ENCODE measurements at places on chromosomes 3 and 15.
A peak's percentile ranks its signal among the peaks of the same experiment; 100 is the strongest.

DNA sequence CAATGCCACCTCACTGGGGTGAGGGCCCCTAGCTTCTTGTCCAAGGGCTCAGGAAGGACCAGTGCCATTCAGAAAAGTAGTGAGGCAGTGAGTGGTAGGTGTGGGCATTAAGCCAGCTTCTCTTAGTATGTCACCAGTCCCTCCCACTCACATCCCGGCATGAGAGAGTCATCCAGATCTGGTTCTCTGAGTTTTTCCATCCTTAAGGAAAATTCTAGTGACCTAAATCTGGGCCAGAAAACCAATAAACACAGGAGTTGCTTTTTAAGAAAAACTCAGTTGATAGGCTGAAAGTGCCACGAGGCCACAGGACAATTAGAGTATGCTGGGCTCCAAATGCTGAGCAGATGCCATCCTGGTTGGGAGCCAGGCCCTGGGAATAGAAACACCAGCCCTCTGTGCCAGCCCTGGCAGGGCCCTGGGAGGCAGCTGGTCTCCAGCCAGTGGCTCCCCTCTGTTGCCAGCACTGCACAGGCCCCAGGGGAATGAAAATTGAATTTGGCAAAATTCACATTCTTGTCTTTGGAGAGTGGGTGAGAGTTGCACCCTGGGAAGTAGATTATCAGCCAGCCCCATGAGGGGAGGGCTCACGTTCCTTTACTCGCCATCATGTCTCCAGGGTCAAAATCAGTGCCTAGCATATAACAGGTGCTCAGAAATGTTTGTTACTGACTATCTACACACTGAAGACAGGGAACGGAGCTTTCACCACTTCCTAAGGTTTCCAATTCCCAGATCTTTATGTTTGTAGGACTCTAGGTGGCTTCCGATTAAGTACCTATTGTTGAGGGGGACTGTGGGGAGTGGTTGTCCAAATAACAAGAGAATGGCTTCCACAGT is 52.8 kb downstream of the FAM43A start:
- no peaks in the 10 kb centered on the region for H3K27me3 ChIP-seq
- H3K4me3 ChIP-seq, result no peak overlapping the region
- H3K36me3 ChIP-seq, result no peaks in the 10 kb centered on the region
- no peaks in the 10 kb centered on the region for H3K4me1 ChIP-seq
- no peak overlapping the region for H3K27ac ChIP-seq

DNA sequence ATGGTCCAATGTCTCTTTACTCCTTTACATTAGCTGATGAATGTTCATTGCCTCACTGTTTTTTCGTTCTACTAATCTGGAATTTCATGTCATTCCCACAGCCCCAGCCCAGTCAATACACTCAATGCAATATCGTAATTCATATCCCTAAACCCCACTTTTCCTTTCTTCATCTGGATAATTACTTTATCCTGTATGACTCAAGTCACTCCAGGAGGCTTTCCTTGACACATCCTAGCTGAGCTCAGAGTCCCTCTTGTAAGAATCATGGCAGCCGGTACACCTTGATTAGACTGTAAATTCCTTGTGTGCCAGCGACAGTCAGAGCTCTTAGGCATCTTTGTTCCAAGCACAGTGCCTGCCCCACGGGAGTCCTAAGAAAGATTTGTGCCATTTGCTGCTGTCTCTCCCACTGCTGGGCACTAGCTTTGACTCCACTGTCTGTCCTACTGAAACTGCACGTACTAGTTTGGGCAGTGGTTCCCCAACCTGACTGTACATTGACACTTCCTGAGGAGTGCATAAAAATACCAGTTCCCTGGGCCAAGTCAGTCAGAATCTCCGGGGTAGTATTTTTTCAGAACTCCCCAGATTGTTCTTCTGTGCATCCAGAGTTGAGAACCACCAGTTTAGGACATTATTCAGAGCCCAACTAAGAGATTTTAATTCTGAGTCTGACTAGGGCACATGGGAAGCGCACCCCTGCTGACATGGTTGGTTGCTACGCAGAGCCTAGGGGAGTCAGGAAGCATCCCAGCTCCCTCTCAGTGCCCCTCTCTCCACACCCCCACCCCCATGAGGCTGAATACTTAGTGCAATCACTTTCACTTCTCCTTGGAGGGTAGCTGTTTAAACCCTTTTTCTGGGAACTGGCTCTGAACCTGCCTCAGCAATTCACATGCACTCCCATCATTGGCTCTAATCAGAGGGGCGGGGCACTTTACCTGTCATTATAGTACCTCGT is 19.5 kb upstream of the C3orf70 start:
- H3K27me3 ChIP-seq, result no peaks in the 10 kb centered on the region
- no peak overlapping the region for H3K27ac ChIP-seq
- H3K4me1 ChIP-seq, result no peaks in the 10 kb centered on the region
- H3K36me3 ChIP-seq, result no peaks in the 10 kb centered on the region
- H3K4me3 ChIP-seq, result no peak overlapping the region

- DNase-seq, result no peak
- H3K4me1 ChIP-seq, result peaks cover 18% of the 10 kb centered on the region
- H3K27ac ChIP-seq, result no peak overlapping the region
- H3K36me3 ChIP-seq, result no peaks in the 10 kb centered on the region
Measured at GRCh38 chr3:120764206-120764605, 21.7 kb downstream of the GTF2E1 start.

GRCh38 chr15:86178845-86179244 is 99.2 kb downstream of the AGBL1 start:
- no peak overlapping the region for H3K4me3 ChIP-seq
- H3K4me1 ChIP-seq, result no peaks in the 10 kb centered on the region
- DNase-seq, result no peak
- no peaks in the 10 kb centered on the region for H3K36me3 ChIP-seq

- no peak overlapping the region for H3K4me3 ChIP-seq
- no peaks in the 10 kb centered on the region for H3K36me3 ChIP-seq
- H3K4me1 ChIP-seq, result no peaks in the 10 kb centered on the region
- DNase-seq, result no peak
- H3K27me3 ChIP-seq, result no peaks in the 10 kb centered on the region
Measured at GRCh38 chr15:25133804-25134203, 179.0 kb downstream of the SNRPN start.

- DNase-seq, result no peak
- H3K4me1 ChIP-seq, result no peaks in the 10 kb centered on the region
- no peak overlapping the region for H3K4me3 ChIP-seq
- no peaks in the 10 kb centered on the region for H3K27me3 ChIP-seq
- H3K27ac ChIP-seq, result no peak overlapping the region
Measured at GRCh38 chr3:7798276-7798675, 703.3 kb upstream of the LMCD1 start.

DNA sequence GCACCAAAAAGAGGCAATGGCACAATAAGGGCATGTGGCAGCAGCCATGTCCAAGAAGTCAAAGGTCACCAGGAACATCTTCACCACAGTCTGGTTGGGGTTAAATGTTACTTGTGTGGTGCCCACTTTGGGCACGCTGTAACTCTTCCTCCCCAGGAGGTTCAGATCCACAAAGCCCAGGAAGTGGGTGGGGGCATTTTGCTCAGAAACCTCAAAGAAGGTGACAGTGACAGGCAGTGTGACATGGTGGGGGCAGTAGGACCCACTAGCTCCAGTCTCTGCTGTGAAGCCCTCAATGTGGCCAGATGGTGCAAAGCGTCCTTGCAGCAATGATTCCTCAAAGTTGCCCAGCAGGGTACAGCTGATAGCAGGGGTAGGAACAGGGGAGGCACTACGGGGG is 5.8 kb downstream of the ZNF80 start:
- no peaks in the 10 kb centered on the region for H3K4me1 ChIP-seq
- no peak overlapping the region for H3K27ac ChIP-seq
- H3K36me3 ChIP-seq, result no peaks in the 10 kb centered on the region
- H3K4me3 ChIP-seq, result no peak overlapping the region
- no peak for DNase-seq
- H3K27me3 ChIP-seq, result no peaks in the 10 kb centered on the region

- H3K4me3 ChIP-seq, result no peak overlapping the region
- H3K27me3 ChIP-seq, result no peaks in the 10 kb centered on the region
- H3K36me3 ChIP-seq, result no peaks in the 10 kb centered on the region
- DNase-seq, result no peak
- H3K27ac ChIP-seq, result no peak overlapping the region
- H3K4me1 ChIP-seq, result no peaks in the 10 kb centered on the region
Measured at GRCh38 chr3:176595307-176595706, 602.0 kb downstream of the TBL1XR1 start.

- no peaks in the 10 kb centered on the region for H3K36me3 ChIP-seq
- no peaks in the 10 kb centered on the region for H3K4me1 ChIP-seq
- DNase-seq, result no peak
- no peak overlapping the region for H3K27ac ChIP-seq
- H3K27me3 ChIP-seq, result no peaks in the 10 kb centered on the region
Measured at GRCh38 chr15:66080717-66081398, 172.7 kb downstream of the MEGF11 start.

- DNase-seq, result peak; percentile 10
- H3K4me3 ChIP-seq, result no peak overlapping the region
Measured at GRCh38 chr3:14770591-14770990, 48.2 kb upstream of the FGD5 start.

- H3K36me3 ChIP-seq, result no peaks in the 10 kb centered on the region
- no peaks in the 10 kb centered on the region for H3K4me1 ChIP-seq
- no peak for DNase-seq
- no peaks in the 10 kb centered on the region for H3K27me3 ChIP-seq
- no peak overlapping the region for H3K27ac ChIP-seq
Measured at GRCh38 chr15:19956124-19956796, 585.3 kb downstream of the GOLGA6L6 start.

- no peak overlapping the region for H3K4me3 ChIP-seq
- no peak for DNase-seq
- H3K36me3 ChIP-seq, result no peaks in the 10 kb centered on the region
Measured at GRCh38 chr3:72127844-72128243, 342.9 kb upstream of the PROK2 start.

All from right lobe of liver (tissue), 6 donors.